ENCODE measurements at places on chromosomes 11 and 22.

GRCh38 chr11:83317757-83318690 is 31.9 kb upstream of the CCDC90B start:
- no peak for DNase-seq

DNA sequence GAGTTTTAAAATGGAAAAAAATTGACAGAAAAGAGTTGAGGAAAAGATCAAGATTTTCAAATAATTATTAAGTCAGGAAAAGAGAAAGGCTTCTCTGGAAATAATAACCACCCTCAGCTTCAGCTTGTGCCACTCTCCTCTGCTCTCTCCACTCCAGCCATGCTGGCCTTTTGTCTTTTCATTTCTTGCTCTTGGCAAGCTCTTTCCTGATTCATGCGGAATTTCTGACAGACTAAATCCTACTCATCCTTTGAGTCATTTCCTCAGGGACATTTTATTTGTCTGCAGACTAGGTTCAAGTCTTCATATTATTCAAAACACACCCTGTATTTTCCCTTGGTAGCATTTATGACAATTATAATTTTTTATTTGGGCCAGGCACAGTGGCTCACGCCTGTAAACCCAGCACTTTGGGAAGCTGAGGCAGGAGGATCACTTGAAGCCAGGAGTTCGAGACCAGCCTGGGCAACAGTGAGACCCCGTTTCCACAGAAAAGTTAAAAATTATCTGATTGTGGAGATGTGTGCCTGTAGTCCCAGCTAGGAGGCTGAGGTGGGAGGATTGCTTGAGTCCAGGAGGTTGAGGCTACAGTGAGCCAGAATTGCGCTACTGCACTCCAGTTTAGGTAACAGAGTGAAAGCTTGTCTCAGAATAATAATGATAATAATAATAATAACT is 7.8 kb upstream of the P4HA3 start:
- no peak for DNase-seq

GRCh38 chr11:45435706-45436105 is 149.6 kb upstream of the SYT13 start:
- DNase-seq: no peak

DNA sequence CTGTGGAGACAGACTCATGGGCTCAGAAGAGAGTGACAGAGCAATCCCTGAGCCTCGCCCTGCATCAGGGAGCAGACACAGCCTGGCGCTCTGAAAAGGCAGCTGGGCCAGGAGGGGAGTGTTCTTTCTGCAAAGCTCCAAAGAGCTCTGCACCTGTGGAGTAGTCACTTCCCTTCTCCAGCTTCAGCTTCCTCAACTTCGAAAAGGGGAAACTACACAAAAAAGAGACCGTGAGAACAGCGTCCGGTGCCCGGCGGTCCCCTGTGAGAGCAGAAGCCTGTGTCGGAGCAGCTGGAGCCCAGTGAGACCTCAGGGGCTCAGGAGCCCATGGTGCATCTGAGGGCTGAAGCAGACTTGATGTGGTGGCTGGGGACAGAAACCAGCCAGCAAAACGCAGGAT is 35.1 kb downstream of the TP53I11 start:
- no peak for DNase-seq

DNA sequence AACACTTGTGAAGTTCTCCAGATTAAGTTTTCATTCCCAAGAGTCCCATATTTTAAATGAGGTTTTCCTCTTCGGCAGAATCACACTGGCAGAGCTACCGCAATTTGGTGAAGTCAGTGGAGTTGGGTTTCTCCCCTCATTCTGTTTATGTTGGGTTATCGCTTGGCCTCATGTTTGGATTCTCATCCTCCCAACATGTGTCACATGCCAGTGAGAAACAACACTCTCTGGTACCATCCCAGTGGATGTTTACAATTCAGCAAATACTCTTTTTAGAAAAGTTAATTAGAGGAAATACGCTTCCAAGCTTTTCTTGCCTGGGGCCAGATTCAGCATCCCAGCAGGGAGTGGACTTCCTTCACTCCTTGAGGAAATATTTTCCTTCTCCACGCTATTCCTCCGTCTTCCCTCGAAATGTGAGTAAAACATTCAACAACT is 2.1 kb downstream of the PAMR1 start:
- DNase-seq: no peak

GRCh38 chr11:68460741-68461574 is at the start of gene PPP6R3:
TSS of gene PPP6R3 (plus strand) at chr11:68460752. CDS start at chr11:68537665, 76,913 bp downstream.
- no peak for DNase-seq

DNA sequence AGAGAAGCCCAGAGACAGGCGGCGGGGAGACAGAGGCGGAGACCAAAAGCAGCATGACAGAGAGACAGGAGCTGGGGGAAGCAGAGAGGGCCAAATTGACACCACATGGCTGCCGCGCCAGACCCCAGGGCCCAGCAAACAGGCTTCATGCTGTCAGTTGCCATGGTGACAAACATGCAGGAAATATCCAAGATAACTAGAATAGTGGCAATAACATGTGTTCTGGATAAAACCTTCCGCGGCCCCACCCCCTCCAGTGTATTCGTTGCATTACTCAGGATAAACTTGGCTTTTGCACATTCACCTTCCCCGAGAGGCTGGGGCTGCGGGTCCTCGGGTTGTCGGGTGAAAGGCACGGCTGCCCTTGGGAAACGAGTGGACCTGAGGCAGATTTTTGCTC is 49.9 kb upstream of the CDON start:
- no peak for DNase-seq

GRCh38 chr11:12723421-12724300 is 49.4 kb downstream of the TEAD1 start:
- DNase-seq: no peak

DNA sequence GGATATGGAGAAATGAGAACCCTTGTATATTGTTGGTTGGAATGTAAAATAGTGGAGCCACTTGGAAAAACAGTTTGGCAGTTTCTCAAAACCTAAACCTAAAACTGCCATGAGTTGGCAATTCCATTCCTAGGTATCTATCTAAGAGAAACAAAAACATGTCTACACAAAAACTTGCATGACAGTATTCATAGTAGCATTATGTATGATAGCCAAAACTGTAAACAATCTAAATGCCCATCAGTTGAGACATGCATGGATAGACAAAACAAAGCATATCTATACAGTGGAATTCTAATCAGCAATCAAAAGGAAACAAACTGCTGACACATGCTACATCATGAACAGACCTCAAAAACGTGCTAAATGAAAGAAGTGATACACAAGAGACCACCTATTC is 34.9 kb downstream of the TRAF6 start:
- DNase-seq: no peak

DNA sequence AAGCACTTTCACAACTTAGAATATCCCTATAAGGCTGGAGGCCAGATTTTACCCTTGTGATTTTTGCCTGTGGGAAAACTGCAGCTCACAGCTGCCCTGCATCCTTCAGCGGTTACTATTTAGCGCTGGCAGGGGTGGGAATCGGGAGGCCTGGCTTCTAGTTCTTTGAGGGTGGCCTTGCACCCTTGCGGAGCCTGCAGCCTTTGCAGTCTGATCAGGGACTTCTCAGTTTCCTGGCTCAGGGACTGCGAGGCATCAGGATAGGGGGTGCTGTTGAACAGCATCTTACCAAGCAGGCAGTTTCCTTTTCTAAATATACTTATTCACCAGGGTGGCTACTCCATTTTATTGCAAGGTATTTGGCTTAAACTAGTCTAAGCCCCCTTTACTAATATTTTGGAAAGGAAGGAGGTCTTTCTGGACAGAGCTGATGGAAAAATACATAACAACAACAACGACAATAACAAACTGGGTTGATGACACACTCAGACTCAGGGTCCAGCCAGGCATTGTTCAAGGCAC is 2.9 kb upstream of the APOA1 start:
- no peak for DNase-seq

GRCh38 chr11:119626197-119626841 is 102.7 kb downstream of the NECTIN1 start:
- no peak for DNase-seq

GRCh38 chr11:117195761-117196160 is 3.4 kb upstream of the TAGLN start:
- DNase-seq: no peak

DNA sequence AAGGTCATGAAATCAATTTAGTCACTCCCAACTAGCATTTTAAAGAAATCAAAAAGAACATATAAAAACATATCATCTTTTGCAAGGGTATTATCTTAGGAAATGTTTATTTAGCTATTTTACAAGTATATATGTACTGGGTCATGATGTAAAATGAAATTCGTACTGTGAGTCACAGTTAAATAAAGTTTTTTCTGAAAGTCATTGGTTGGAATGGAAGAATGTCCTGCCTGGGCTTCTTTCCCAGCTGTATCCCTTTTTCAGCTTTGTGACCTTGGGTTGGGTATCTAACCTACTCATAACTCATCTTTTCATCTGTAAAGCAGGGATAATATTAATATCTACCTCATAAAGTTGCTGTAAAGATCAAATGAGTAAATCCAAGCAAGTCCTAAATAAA is 15.7 kb downstream of the FDX1 start:
- no peak for DNase-seq

DNA sequence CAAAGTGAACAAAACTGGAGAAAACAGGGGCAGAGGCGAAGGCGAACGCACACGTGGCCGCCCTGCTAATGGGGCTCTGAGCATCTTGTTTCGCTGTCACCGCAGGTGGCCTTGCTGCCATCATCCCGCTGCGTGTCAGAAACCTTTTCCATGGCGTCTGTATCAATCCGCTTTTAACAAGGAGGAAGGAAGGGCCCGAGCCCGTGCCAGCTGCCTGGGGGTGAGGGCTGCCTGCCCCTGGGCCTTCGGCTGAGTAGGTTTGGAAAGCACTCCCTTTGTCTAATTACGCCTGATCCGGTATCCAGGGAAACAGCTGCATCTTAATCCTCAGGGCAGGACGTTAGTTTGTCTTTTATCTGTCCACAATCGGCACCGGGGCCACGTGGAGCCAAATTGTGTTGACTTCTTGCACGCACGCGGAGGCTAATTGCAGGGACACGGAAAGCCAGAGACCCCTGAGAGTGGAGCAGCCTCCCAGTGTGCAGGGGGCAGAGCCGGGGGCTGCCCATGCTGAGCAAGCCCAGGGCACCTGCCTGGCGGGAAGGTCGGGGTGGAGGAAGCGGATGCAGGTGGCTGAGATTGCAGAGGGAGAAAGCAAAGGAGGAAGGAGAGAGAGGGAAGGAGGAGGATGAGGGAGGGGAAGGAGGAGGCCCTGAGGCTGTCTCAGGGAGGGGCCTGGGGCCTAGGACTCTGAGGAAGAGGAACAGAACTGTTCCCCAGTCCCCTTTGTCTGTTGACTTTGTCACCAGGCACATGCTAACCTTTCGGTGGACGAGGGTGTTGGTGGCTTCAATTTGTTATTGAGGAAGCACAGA is 19.2 kb upstream of the TH start:
- DNase-seq: no peak

DNA sequence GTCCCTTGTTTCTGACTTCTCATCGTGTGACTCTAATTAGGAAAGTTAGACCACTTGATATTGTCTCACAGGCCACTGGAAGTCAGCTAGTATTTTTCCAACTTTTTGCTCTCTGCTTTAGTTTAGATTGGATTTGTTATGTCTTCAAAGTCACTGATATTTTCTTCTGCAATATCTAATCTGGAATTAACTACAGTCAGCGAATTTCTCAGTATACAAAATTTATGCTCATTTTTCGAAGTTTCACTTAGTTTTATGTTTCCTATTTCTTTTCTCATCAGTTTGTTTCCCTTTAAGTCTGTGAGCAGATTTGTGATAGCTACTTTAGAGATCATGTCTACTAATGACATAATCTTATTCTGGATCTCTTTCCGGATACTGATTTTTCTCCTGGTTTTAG is 1027.2 kb upstream of the CNTN5 start:
- DNase-seq: no peak

- DNase-seq: no peak
These were observed 1.9 kb upstream of the FTH1 start for GRCh38 chr11:61969391-61969758.

GRCh38 chr22:30603801-30604200 is 3.2 kb upstream of the TCN2 start:
- DNase-seq: no peak

DNA sequence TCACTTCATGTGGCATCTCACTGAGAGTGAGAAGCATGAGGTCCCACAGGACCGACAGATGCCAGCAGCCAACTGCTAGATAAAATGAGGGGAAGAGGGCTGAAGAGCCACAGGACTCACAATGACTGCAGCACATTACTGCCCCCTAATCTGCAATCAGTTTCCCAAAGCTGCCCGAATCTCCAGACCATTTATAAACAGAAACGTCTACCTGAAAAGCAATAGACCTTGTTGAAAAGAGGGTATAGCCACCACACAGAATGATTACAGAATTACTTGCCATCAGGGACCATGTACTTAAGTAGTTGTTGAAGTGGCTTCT is 12.4 kb upstream of the TEF start:
- DNase-seq: no peak

- no peak for DNase-seq
These were observed 6.4 kb downstream of the MOB2 start for GRCh38 chr11:1480191-1480554.

- DNase-seq: no peak
These were observed 1154.2 kb upstream of the TENM4 start for GRCh38 chr11:80595011-80595410.

DNA sequence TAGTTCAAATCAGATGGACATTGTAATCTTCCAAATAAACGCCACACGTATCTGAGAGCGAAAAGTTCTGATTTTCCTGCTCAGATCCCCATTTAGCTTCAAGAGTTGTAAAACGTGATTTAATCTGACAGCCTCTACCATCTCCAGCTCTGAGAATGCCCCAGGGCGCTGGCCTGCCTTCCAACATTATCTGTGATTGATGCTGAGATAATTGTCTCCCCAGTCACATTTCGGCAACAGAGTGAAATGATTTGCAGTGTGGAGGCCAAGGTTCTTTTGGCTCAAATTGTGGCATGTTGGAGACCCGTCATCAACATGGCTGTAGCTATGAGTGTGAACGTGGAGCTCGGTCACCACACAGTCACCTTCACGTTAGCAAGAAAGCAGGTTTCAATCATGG is 283.4 kb downstream of the BRD1 start:
- no peak for DNase-seq

DNA sequence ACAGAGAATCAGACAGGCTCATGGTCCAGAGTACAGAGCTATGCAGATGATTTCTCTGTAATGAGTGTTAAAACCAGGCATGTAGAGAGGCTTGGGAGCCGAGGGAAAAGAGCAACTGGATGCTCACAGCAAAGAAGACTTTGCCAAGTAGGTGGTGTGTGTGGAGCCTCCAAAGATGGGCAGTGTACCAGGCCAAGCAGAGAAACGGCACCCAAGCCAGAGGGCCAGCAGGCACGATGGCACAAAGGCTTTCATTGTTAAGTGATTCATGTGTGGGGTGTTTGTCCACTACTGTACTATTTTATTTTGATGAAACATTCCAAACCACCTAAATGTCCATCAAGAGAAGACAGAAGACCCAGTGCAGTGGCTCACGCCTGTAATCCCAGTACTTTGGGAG is 11.1 kb downstream of the RANGAP1 start:
- DNase-seq: no peak

GRCh38 chr11:47766509-47767227 is 473 bp downstream of the FNBP4 start:
- DNase-seq: peak; percentile 76

DNA sequence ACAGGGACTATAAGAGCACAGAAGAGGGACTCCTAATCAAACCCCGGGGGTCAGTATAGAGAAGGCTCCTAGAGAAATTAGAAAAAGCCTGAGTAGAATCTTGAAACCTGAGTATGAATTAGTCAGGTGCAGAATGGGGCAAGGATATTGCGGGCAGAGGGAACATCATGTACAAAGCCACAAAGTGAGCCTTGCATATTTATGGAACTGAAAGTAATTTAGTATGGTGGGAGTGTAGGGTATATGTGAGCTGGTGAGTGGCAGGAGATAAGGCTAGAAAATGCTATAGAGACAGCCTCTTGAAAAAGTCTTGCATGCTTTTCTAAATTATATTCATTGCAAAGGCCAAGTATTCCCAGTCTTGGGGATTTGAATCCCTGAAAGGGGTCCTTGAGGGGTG is 93.7 kb downstream of the STIM1 start:
- no peak for DNase-seq
